ENCODE measurements at places on chromosomes 1 and 21.

- no peak for DNase-seq
Measured at GRCh38 chr1:115867216-115867615, 26.3 kb upstream of the NHLH2 start.

DNA sequence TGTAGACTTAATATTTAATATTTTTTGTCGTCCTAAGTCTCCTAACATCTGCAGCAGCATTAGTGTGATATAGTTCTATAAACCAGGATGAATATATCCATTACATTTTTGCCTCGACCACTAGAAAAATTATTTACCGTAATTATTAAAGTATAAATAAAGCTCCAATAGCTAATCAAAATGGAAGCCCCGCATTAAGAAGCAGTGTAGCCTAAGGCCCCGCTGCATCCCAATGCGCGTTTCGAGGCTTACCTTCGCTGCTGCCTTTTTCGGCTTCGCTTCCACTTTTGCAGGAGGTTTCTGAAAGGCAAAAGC is 891 bp downstream of the HMGN1 start:
- no peak for DNase-seq

DNA sequence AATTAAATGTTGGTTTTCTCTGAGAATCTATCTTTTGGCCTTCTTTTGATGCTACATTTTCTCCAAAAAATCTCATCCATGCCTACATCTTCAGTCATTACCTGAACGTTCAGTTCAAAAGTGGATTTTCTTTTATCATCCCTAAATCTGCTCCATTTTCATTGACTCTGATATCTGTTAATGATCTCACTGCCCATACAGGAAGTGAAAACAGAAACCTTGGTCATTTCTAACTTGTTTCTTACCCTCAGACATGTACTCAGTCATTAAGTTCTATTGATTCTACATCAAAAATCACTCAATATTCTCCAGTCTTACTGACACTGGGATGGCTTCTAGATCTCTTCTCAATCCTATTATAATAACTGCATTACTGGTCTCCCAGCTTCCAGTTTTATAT is 22.7 kb downstream of the PRKACB start:
- DNase-seq: no peak

- no peak for DNase-seq
Measured at GRCh38 chr21:45087022-45087823, 12.8 kb downstream of the ADARB1 start.

DNA sequence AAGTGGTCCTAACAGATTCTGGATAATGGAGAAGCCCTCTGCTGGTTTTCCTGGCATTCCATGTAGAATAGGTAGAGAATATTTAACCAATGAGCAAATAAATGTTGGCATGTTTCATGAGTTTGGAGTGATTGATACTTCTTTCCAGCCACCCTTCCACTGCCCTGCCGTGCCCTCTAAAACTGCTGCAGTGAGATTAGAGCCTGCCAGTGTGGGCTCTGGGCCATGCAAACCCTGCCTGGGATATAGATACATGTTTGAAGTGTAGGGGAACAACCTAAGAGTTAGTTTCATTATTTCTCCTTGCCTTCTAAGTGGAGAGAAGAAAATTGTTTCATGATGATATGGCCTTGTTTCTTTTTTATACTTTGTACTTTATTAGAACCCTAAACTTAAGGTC is 10.4 kb downstream of the UBE2Q1 start:
- DNase-seq: no peak

DNA sequence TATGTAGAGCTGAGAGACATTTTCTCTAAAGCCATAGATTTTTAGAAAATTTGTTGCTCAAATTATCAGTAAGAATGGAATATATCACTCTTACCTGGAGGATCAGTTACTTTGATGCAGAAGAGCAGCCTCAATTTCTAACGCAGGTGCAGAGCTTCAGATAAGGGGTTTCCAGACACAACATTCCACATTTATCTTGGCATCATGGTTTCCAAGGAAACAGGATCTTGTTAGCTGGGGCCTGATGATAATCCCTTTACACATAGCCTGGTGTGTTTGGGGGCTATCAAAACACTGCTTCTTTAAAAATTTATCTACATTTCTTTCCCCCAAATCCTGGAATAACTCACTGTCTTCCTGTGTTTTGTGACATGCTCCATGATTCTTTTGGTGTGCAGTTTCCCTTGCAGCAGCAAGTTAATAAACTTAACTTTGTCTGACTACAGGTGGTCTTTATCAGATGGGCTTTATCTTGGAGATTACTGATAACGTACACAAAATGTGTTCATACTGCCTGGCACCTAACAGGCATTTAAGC is 2.7 kb upstream of the STX12 start:
- DNase-seq: no peak

DNA sequence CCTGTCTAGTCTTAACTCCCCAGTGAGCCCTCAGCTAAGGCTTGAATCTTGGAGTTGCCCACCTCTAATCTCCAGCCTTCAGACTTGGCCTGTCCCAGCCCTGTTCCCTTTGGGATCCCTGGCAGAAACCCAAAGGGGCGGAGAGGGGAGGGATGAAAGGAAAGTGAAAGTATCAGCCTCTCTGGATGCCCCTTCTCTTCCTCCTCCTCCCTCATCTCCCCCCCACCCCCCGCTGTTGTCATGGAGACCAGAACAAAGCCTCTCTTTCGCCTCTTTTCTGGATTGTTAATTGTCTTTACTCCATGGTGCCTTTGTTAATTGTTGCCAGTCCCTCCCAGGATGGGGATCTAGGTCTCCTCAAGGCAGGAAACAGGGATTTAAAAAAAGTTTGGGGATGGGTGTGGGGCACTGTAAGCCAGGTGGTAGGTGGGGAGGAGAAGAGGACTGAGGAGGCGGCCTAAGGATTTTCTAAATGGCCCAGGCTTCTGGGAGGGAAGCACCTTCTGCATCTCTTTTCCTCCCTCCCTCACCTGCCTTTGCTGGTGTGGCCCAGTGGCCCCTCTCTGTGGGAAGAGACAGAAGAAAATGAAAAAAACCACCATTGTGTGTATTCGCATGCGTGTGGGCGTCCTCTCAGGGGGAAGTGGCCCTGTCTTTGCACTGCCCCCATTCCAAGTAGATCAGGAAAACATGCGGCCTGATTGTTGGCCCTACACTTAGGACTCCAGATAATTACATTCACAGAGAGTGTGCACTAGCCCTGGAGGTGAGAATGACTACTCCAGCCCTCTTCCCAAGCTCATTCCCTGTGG is 7.5 kb upstream of the SOX13 start:
- no peak for DNase-seq

DNA sequence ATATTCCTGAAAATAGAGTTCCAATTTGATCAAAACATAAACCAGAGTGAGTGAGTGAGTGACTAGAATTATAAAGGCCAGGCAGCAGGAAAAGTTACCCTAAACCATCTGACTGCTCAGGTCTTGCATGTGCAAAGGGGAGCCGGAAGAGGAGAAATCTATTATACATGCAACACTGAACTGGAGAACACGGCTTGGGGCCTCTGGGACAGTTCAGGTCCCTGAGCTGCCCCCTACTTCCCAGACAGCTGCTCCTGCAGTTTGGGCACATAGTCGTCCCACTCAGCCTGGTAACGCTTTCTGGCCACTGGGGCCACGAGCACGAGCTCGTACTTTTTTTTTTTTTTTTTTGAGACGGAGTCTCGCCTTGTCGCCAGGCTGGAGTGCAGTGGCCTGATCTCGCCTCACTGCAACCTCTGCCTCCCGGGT is 40.1 kb downstream of the PTPRC start:
- DNase-seq: no peak

- no peak for DNase-seq
Measured at GRCh38 chr1:66271216-66271903, 262.6 kb upstream of the SGIP1 start.

GRCh38 chr1:54574158-54574778 is 26.2 kb downstream of the ACOT11 start:
- DNase-seq: no peak

- no peak for DNase-seq
Measured at GRCh38 chr1:112409414-112409813, 13.4 kb downstream of the CTTNBP2NL start.

DNA sequence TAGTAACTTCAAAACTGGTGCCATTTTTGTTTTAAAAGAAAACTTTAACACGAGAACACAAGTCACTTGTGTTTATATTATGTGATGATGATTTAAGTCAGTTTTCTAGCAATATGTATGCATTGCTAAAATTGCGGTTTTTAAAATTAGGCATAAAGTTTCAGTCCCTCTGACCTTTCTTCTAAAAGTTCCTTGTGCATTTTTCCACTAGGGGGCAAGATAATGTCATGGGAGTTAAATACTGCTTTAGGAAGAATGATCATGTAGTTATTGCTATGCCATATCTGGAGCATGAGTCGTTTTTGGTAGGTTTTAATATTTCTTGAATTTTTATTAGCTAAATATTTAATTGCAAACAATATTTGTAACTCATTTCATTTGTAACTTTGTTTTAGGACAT is 10.7 kb downstream of the CDC7 start:
- no peak for DNase-seq

- DNase-seq: no peak
Measured at GRCh38 chr1:247557926-247558674, 9.2 kb downstream of the GCSAML start.

DNA sequence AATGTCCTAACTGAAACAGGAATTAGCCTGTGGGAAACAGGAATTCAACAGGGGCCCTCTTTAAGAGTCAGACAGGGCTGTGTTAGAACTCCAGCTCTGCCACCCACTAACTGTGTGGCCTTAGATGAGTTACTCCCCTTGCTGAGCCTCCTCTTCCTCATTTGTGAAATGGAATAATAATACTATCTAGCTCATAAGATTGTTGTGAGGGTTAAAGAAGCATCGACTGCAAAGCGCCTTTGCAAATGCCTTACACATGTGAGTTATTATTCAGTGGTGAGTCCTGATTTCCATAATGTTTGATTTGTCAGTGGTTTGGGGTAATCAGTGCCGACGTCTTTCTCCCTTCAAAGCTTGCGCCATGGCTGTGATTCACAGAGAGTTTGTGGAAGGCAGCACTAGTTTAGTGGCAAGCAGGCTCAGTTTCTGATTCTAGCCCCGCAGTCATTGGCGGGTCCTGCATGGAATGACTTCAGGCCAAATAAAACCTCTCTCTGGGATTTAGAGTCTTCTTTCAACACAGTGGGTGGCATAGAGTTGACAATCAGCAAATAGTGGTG is 388.5 kb downstream of the PLPP3 start:
- DNase-seq: no peak

DNA sequence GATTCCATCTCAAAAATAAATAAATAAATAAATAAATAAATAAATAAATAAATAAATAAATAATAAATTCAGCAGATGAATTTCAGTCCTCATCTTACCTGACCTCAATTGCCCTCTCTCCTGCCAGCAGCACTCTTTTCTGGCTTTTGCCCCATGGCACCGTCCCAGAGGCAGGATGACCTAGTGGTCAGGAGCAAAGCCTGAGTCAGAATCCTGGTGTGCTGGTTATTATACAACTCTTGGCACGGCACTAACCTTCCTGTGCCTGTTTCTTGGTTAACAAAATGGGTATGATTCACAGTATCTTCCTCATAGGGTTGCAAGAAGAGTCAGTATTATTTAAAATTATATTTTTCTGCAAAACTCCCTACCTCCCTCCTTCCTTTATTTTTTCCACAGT is 43.0 kb downstream of the NKAIN1 start:
- no peak for DNase-seq

GRCh38 chr1:84164161-84164560 is 20.1 kb downstream of the PRKACB start:
- DNase-seq: no peak

DNA sequence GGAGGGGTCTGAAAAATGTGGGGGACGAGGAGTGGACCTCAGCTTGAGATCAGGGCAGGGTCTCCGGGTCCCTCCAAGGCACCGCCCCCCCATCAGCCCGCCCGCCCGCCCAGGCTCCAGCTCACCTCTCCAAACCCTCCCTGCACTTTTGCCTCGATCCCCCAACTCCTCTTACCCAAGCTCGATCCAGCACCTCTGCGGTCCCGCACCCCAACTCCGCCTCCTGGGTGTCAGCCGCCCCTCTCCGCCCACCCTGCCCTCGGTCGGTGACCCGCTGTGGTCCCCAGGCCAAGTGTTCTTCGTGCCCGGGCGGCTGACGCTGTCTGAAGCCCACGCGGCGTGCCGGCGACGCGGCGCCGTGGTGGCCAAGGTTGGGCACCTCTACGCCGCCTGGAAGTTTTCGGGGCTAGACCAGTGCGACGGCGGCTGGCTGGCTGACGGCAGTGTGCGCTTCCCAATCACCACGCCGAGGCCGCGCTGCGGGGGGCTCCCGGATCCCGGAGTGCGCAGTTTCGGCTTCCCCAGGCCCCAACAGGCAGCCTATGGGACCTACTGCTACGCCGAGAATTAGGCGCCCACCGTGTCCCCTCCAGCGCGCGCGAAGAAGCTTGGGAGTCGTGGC is 5.7 kb downstream of the HAPLN2 start:
- DNase-seq: no peak

- DNase-seq: no peak
Measured at GRCh38 chr1:22225858-22226589, 83.1 kb upstream of the WNT4 start.

GRCh38 chr1:112431038-112431437 is 35.0 kb downstream of the CTTNBP2NL start:
- DNase-seq: no peak

DNA sequence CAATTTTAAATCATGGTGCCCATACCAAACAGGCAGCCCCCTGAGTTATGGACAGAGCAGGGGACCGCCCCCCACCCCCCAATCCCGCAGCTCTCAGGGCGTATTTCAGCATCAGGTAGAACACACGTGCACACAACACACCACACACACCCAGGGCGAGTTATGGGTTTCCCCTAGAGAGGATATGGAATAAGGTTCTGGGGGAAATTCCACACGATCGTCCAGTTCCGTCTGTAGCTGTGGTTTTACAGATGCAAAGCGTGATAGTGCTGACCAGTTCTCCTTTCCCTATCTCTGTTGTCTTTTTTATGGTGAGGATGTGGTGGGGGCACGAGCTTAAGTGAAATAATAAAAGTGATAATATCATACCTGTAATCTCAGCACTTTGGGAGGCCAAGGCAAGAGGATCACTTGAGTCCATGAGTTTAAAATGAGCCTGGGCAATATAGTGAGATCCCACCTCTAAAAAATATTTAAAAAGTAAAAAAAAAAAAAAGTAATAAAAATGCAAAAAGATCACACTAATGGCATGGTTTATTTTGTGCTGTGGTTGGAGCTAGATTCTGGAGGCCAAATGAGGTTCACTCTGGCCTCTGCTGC is 25.1 kb downstream of the C2CD2 start:
- DNase-seq: no peak

- no peak for DNase-seq
Measured at GRCh38 chr1:160834945-160835565, 27.6 kb downstream of the CD244 start.

DNA sequence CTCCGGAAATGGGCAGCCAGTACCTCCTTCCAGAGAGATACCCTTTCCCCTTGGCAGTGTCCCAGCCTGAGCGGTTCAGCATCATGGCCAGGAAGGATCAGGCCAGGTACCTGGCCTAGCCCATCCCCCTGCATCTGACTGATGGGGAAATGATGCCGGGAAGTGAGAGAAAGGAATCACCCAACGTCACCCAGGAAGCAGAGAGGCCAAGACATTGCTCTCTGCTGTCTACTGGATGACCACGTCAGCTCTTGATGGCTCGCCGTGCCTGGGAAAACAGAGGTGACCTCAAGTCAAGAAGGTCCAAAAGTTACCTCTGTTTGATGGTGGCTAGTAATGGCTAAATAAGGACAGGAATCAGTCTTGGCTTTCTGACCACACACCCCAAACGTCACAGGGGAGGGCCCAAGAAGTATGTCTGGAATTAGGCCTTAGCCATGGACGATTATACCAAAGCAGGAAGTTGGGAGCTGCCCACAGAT is 79.0 kb downstream of the MRPL37 start:
- DNase-seq: no peak

- DNase-seq: no peak
Measured at GRCh38 chr1:177311586-177311985, 140.8 kb downstream of the BRINP2 start.

GRCh38 chr1:101451888-101452287 is 215.1 kb downstream of the S1PR1 start:
- DNase-seq: no peak

Measured in cortex of kidney (tissue), 1 donor.